ENCODE measurements at places on chromosomes 12 and 14.

GRCh38 chr12:112907415-112908157, 824 bp downstream of the OAS1 start:
- DNase-seq = peak; percentile 19

- no peak for DNase-seq
Observed at GRCh38 chr14:45201905-45202304, 51.1 kb downstream of the MIS18BP1 start.

GRCh38 chr14:100409003-100409360, 85.8 kb downstream of the SLC25A47 start:
- DNase-seq = no peak

- no peak for DNase-seq
Observed at GRCh38 chr12:119448611-119449131, 114.1 kb downstream of the CCDC60 start.

Data from midbrain (tissue), 1 donor.